CD4-positive, alpha-beta T cell treated with Interleukin-12 subunit alpha and Interleukin-12 subunit beta, for 1 hour (primary cell): ENCODE measurements at places on chromosomes 7 and 10.
A peak's percentile ranks its signal among the peaks of the same experiment; 100 is the strongest.

- no peak for DNase-seq
Measured at GRCh38 chr10:19077276-19077675, 28.7 kb downstream of the MALRD1 start.

DNA sequence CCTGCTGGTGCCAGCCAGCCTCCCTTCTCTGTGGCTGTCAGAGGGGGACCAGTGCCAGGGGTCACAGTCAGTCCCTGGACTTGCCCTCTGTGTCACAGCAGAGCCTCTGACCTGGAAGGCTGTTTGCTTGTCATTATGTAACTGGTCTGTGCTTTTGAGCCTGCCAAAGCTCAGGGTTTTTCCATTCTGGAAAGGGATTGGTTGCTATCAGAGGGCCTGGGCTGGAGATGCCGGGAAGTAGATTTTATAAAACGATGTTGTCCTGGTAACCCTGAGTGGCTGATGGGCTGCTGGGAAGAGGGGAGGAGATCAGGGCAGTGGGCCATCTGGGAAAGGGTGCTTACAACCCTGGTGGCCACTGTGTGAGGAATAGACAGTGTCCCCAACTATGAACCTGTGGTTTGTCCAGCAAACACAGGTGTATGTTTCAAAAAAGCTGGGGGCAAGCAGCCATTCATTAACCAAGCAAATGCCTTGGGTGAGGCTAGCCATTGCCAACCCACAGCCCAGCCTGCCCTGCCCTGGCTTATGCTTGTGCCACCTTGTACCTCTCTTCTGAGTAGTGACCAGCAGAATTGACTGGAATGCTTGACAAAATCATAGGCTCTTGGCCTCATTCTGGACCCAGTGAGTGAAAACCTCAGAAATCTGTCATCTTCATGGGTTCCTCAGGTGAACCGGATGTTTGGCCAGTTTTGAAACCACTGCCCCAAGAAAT, 21.6 kb downstream of the SFTPD start:
- no peak for DNase-seq

DNA sequence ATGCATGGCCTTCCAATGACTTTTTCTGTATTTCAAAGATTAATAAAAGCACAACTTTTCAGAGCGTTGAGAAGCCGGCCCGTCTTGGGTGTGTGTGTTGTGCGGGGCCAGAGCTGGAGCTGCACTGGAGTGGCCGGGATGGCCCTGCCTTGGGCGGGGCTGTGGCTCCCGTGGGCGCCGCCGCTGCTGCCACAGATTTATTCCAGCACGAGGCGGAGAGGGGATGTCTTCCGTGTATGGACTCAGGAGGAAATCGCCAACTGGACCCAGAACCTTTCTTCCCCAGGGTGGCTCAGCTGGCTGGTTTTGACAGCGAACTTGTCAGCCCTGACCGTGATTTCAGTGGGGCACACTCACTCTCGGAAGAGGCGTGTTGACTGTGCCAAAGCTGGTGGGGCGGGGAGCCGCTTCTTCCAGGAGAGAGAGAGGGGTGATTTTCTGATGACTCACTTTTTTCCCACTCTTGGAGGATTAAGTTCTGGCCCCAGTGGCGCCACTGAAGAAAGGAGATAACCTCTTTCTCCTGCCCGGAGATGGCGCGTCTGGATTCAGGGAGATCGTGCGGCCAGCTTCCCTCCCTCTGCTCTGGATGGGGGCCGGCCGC, 72.4 kb downstream of the DNAJB6 start:
- DNase-seq, result no peak

DNA sequence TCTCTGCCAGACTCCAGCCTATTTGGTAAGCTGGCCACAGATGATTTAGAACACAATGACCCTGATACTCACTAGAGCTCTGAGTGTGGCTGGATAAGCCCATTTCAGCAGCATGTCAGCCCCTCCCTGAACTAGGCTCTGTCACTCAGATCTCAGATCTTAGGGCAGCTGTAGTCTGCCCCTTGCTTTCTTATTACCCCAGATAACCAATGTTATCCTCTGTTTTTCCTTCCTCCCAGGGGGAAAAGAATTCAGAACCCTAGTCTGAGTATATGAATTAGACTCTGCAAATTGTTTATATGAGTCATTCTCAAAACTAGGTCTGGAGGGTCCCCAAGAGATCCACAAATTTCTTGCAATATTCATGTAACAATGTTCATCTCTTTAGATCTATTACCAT, 286.2 kb downstream of the KCNMA1 start:
- no peak for DNase-seq

GRCh38 chr10:101237982-101238731, 8.9 kb upstream of the LBX1 start:
- DNase-seq, result no peak

DNA sequence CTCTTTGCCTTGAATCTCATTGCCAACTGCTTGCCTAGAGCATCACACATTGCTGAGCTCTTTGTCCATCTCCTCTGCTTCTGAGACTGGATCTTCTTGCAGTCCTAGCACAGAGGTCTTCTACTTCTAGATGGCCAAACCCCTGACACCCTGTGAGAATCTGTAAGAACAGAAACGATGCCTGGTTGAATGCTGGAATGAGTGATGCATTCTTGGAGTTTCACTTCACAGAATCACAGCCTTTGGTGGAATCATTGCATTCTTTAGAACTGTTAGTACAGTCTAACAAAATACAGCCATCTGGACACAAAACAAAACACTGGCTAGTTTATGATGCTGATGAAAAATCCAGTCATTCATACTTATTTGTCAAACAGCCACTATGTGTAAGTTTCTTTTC, 141.7 kb upstream of the ITGB1 start:
- DNase-seq, result no peak

DNA sequence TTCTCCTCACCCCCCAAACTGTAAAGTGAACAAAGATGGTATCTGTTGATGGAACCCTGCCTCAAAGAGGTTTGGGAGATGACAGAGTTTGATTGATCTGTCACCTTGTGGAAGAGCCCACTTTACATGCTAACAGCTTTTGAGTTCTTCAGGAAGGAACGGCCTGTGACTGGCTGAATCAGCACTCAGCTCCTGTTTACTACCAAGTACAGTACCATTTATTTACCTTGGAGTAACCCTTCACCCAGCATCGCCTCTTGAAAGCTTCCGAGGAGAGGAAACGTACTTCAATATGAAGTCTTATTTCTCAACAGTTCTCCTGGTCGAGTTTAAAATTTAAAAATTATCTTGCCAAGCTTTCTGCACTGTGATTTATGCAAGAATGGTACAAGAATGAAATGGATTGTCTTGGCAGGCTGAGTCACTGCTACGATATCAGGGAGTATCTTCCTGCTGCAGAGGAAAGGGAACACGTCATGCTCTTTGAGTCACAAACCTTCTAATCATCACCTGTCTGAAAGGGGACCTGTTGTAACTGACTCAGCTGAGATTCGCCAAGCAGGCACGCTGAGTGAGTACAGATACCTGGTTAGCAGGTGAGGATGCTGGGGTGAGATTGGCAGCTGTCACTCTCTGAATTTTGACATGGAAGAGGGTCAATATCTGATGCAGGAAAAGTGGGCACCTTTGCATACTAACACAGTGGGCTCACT, 30.1 kb downstream of the KLF6 start:
- no peak for DNase-seq

DNA sequence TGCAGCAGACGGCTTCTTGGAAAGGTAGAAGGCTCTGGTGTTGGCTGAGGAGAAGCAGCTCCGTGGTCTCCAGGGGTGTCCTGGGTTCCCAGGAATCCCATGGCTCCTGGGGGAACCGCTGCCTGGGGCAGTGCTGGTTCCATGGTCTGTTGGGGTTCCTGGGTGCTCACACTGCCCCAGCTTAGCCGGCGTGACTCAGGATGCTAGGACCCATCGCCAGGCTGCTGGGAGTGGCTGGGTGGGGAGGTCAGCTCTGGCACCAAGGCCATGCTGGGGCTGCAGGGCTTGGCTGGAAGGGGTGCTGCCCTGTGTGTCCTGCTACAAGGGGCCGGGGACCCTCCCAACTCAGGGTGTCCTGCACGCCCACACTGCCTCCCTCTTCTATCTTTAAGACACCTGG, 9.4 kb downstream of the MGMT start:
- no peak for DNase-seq

DNA sequence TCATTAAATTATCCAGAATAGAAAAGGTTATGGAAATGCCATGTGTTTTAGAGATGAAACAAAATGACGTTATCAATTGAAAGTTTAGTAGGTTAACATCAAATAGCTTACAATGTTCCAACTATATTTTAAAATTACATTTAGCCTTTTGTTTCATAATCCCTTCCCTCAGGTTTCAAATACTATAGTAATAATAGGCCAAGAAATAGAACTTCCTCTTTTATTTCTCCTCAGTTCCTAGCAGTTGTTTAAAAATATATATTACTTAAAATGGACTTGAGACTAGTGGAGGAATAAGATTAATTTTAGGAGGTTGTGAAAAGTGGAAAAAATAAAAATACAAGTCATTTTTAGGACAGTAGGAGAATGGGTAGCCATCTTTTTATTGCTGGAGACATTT, 16.4 kb upstream of the PDSS1 start:
- DNase-seq, result no peak

DNA sequence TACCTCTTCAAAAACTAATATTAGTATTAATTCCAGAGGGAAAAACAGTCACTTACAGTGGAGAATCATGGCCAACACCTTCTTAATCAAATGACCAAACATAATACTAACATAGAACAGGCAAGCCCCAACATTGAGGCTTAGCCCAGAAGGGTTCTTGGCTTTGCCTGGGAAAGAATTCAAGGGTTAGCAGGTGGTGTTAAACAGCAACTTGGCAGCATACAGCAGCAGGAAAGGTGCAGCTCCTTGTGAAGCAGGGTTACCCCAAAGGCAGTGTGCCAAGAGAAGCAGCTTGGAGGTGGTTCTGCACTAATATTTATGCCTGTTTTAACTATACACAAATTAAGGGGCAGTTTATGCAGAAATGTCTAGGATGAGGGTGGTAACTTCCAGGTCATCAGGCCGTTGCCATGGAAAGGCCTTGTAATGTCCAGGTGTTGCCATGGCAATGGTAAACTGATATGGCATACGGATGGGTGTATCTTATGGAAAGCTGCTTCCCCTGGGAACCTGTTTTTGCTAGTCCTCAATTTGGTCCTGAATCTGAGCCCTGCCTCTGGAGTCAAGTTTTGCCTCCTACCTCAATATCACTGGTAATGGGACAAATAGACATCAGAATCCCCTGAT, 27.2 kb upstream of the BEND7 start:
- no peak for DNase-seq

DNA sequence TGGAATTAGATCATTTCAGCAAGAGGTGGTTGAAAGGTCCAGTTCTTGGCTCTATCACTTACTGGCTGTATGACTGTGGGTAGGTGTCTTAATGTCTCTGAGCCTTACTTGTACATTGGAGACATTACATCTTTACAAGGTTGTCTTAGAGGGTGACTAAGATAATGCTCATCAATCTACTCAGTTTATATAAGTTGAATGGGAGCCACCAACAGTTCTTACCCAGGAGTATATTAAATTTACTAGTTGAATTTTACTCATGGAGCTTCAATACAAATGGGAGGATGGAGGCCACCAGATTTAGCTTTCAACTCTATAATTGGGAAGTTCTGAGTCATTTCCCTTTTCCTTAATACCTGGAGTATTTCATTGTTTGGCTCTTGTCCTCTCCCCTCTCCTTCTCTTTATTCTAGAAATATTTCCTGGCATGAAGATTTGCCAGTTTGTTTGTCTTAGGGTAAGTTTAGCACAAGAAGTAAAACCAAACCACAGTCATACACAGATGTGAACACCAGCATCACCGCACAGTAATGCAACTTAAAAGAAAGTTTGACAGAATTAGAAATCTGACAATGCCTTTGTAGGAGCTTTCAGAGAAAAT, 222.8 kb downstream of the LRMDA start:
- no peak for DNase-seq

GRCh38 chr7:34133983-34134782, 228.8 kb downstream of the BMPER start:
- no peak for DNase-seq

DNA sequence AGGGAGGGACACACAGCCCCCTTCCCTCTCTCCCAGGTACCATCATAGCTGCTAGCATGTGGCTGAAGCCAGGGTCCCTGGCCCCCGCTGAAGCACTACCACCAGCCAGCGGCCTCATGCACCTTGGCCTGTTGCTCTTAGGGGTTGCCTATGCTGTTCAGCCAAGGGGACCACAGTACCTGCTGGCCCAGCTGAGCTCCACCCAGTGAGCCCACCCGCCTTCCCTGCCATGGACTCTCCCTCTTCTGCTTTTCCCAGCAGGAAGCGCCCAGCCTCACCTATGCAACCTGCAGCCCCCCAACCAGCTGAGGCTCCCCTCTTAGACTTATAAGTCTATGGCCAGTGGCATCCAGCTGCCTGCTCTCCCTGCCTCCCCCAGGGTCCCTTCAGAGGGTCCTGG, 8.7 kb upstream of the MTPAP start:
- no peak for DNase-seq

GRCh38 chr10:122249991-122250750, 20.9 kb upstream of the BTBD16 start:
- DNase-seq, result no peak

- peak; percentile 84 for DNase-seq
Measured at GRCh38 chr7:74289018-74289658, at the start of gene CLIP2. Gene CLIP2, plus strand, starts transcription at chr7:74289407. Its CDS starts 28,140 bp downstream, at chr7:74317547.

DNA sequence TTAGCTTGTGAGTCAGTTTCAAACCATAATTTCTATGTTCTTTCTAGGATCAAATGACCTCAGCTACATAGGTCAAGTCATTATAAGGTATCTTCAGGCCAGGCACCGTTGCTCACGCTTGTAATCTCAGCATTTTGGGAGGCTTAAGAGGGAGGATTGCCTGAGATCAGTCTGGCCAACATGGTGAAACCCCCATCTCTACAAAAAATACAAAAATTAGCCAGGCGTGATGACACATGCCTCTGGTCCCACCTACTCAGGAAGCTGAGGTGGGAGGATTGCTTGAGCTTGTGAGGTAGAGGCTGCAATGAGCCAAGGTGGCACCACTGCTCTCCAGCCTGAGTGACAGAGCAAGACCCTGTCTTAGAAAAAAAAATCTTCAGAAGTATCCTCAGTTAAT, 362.3 kb downstream of the GATA3 start:
- DNase-seq, result peak; percentile 57

GRCh38 chr7:117237646-117238045, 85.2 kb downstream of the WNT2 start:
- no peak for DNase-seq

- no peak for DNase-seq
Measured at GRCh38 chr7:138015096-138015495, 13.2 kb upstream of the CREB3L2 start.

- no peak for DNase-seq
Measured at GRCh38 chr10:49738616-49739360, 23.3 kb downstream of the OGDHL start.

- DNase-seq, result no peak
Measured at GRCh38 chr7:84372712-84373111, 178.1 kb upstream of the SEMA3A start.

GRCh38 chr7:133126422-133126821, 44.5 kb upstream of the CHCHD3 start:
- no peak for DNase-seq

- DNase-seq, result no peak
Measured at GRCh38 chr10:103130910-103131309, 62.2 kb downstream of the NT5C2 start.

DNA sequence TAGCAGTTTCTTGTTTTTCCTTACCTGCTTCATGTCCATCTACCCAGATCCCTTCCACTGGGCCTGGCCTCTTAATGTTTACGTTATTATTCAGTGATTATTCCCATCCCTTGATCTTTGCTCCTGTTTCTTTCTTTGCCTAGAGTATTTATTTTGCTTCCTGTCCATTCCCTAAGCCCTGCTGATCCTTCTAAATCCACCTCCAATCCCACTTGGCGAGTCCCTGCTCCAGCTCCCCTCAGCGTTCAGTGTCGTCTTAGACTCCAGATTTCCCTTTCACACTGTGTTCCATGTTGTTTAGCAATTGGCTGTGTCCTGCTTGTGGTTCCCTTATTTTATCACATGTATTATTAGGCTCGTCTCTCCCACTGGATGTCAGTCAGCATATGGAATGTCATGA, 7.3 kb downstream of the PPP2R2D start:
- no peak for DNase-seq
